Effector memory CD4-positive, alpha-beta T cell (primary cell): ENCODE measurements at places on chromosomes 6 and 20.

DNA sequence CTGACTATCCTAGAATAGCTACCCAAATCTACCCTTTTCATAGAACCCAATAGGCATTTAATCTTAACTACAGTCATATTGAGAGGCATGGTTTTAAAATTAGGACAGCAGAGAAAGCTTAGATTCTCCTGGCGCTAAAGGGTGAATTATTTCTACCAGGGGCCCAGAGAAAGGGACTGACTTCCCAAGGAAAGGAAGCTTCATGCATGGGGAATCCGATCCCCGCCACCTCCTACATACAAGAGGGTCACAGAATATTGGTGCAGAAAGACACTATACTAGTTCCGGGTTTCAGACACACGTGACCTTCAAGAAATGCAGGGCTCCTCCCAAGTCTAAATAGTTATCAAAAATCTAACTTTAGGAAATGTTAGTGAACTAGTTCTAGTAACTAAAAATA, 130.9 kb downstream of the PRKN start:
- DNase-seq: no peak

- no peak for DNase-seq
Observed at GRCh38 chr6:18496462-18496861, 109.3 kb downstream of the RNF144B start.

DNA sequence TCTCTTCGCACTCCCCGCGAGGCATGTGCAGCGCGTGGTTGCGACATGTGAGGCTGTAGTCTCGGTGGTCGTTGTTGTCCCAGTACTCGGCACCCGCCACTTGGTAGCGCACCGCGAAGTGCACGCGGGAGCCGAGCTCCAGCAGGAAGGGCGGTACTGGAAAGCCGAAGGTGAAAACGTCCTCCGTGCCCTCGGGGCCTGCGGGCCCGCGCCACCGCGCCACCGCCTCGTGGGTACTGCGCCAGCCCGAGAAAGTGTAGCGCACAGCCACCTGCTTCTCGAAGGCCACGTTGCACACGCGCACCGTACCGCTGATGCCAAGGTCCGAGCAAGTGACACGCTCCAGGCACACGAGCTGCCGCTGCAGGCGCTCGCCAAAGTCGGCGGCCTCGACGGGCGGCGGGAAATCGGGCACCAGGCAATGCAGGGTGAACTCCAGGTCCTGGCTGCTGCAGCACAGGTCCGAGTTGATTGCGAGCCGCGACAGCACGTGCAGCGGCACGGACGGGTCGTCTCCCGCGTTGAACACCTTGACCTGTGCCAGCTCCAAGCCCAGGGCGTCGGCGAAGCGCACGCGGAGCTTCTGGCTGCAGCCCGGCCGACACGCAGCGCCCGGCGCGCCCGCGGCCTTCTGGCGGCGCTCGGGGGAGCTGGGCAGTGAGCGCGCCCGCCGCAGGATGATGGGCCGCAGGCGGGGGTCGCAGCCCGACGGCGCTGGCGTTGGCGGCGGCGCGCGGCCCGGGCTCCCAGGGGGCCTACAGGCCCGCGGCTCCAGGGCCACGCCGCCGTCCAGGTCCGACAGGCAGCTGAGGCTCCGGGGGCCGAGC, 840 bp downstream of the PPP1R3D start:
- DNase-seq: no peak

GRCh38 chr6:71288228-71289038, at the start of gene OGFRL1:
Gene OGFRL1, plus strand, starts transcription at chr6:71288811. Its CDS starts 126 bp downstream, at chr6:71288937.
- peak; percentile 57 for DNase-seq

DNA sequence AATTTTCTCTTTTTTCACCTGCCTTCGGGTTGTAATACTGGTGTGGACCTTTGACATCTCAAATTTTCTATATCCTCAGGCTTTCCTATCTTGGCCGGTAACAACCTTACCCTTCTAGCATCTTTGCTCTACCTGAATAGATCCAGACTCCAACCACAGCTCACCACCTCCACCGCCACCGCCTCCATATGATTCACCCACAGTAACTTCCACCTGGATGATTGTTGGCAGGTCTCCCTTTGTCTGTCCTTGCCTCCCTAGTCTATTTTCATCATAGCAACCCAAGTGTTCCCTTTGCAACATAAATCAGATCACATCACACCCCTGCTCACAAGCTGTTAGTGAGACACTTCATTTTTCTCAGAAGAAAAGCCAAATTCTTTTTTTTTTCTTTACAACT, 525.8 kb upstream of the POU3F2 start:
- no peak for DNase-seq

DNA sequence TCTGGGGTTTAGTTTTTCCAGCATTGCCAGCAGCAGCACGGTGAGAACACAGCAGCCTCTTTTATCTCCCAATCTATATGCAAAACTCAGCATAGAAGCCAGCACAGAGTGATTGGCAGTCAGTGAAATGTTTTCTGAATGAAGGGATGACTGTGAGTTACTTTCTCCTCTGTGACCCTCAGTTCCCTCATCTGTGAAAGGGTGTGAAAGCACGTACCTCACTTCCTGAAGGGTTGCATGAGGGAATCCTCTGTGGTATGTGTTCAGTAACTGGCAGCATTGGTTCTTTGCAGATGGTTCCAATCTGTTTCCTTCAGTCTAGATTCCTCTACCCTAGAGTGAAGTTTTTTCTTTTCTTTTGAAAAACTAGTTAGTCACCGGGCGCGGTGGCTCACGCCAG, 40.0 kb downstream of the EFCAB8 start:
- DNase-seq: no peak

DNA sequence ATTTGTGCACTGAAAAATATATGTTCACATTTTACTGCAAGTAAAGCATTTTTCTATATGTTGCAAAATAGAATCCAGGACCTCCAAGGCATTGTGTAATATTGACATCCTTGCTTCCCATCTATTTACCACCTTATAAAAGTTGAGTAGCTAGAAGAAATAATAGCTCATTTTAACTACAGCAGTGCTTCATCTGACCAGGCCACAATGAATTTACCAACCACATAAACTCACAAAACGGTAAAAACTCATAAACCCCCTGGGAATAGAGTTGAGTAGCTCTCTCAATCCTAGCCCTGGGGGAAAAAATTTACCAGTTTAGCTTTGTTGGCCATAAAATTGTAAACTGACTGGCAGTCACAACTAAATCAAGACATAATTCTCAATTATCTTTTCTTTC, 3.9 kb downstream of the ATXN1 start:
- no peak for DNase-seq
